Right renal cortex interstitium (tissue), 3 donors: ENCODE measurements at places on chromosomes 7 and 10. TPM values are rescaled to one million over a fixed set of nuclear protein-coding genes. Genes with fewer than 3 reads are reported as not detected.

XRCC2 gene
- 6.3 TPM for polyA plus RNA-seq

- DNase-seq = no peak
Observed at GRCh38 chr7:3033136-3033535, 10.5 kb downstream of the CARD11 start.

TSPAN12 gene
- 201 TPM for polyA plus RNA-seq

DNA sequence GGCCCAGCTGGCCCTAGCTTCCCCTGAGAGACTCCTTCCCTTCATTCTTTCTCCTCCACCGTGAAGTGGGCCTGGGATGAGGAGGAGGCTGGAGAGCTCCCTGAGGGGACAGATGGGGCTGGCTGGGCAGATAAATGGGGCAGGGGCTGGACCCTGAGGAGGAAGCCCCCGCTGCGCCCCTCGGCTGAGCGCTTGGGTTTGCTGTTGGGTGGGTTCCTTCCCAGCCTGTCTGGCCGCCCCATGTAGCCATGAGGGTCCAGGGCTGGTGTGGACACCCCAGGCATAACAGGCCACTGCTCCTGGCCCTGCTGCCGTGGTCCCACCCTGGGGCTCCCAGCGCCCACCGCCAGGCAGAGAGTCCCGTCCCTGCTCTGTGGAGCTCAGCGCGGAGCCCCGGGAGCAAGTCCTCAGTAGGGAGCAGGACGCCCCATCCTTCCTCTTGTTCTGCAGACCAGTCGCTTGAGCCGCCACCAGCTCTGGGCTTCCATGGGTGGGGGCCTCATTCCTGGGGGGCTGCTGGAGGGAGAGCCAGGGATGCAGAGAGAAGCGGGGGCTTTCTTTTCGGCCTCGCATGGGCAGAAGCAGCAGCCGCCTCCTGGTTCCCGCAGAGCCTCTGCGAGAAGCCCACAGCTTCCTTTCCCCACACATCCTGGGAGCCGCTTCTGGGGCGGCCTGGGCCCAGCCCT, 266.4 kb upstream of the TCERG1L start:
- no peak for DNase-seq

PODXL gene
- polyA plus RNA-seq = 835 TPM

DNA sequence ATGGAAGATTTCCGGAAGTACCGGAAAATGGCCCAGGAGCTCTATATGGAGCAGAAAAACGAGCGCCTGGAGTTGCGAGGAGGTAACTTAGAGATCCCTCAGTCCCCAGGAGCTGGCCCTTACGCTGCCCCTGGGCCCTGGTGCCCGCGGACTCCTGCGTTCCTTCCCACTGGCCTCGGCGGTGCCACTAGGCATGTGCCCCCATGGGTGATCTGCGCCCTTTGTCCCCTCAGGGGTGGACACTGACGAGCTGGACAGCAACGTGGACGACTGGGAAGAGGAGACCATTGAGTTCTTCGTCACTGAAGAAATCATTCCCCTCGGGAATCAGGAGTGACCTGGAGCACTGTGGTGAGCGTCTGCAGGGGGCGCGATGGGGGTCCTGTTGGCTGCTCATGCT, 24.2 kb upstream of the CHST12 start:
- no peak for DNase-seq

DNA sequence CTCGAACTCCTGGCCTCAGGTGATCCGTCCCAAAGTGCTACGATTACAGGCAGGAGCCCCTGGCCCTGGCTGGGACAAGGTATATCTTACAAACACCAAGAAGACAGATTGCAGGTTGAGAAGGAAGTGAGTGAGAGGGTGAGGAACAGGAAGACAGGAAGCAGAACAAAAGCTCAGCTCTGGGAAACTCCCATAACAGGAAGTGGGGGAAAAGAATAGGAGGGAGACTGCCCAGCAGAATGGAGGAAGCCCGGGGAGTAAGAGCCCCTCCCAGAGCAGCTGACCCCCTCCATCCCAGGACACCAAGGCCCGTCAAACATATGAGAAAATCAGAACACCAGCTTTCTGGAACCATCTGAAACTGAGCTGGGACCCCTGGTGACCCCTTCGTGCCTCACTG, 2.9 kb downstream of the TECPR1 start:
- no peak for DNase-seq

- no peak for DNase-seq
Observed at GRCh38 chr10:28014651-28015050, 15.8 kb upstream of the ODAD2 start.

DNA sequence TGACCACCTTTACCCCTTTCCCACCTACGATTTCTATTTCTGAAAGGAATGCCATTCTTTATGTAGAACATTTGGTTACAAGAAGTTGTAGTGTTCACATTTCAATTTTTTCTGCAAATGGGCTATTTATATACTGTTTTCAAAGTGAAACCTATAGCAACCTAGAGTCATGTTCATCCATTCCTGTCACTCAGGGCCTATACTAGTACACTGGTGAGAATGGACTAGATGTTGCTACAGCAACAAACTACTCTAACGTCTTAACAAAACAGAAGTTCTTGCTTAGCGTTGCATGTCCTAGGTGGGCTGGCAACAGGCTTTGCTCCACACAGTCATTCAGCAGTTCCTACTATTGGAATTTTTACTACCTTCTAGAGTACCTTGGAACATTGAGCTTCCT, 16.3 kb downstream of the CASD1 start:
- DNase-seq = no peak

DNA sequence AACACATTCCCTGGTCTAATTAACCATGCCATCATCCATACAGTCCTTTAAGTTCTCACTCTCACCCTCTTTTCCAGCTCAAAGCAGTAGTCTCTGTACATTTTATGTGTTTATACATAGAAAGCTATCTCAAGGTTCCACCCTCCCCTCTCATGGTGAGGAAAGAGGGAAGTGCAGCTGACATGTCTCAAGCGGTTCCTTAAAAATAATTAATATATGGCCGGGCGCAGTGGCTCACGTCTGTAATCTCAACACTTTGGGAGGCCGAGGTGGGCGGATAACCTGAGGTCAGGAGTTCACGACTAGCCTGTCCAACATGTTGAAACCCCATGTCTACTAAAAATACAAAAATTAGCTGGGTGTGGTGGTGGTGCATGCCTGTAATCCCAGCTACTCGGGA, 36.7 kb downstream of the ZC3HAV1 start:
- no peak for DNase-seq

DNA sequence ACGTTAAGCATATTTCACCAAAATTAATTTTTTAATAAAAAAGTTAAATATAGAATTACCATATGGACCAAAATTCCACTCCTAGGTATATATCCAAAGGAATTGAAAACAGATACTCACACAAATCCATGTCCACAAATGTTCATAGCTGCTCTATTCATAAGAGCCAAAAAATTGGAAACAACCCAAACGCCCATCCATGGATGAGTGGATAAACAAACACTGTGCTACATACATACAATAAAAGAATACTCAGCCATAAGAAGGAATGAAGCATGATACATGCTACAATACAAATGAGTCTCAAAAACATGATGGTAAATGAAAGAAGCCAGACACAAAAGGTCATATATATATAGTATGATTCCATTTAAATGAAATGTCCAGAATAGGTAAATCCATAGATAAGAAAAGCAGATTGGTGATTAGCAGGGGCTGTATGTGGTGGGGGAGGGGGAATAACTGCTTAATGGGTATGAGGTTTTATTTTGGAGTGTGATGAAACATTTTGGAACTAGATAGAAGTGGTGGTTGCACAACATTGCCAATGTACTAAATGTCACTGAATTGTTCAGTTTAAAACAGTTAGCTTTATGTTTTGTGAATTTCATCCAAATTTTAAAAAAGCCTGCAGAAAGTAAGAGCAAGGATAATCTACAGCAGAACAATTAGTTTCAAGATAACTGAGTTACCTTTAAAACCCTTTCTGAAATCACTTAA, 101.2 kb upstream of the EFCAB10 start:
- DNase-seq = no peak

GRCh38 chr7:23072048-23072447, 33.5 kb upstream of the KLHL7 start:
- DNase-seq = no peak

DNA sequence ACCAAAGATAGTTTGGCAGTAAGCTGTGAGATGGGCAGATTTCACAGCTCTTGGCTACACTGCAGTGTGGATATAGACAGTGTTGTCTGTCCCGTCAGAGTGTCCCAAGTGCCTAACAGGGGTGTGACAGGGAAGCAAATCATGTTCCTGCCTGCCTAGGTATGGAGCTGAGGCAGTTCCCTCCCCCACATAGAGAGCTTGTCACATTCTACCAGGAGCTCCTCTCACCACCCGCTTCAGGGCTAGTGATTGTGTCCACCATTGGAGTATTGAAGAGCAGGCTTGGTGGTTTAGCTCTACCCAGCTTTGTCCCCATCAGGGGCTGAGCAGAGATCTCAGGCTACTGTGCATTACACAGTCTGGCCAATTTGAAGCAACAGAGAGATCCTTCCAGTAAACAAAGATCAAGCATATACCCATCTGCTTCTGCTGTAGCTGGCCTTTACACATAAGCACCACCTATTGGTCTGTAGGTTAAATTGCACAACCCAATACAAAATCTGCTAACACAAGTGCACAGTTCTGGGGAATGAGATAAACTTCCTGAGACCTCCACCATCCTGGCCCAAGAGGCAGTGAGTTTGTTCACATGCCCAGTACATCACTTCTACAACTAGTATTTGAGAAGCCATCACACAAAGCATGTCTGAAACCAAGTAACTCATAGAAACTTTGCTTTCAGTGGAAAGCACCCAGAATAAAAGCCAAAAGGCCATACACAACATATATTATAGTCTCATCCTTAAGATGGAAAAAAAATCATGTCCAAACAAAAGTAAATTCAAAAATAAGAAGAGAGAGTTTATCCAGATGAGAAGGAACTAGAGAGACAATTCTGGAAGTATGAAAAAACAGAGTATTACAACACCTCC, 67.3 kb downstream of the GLCCI1 start:
- DNase-seq = no peak

DNA sequence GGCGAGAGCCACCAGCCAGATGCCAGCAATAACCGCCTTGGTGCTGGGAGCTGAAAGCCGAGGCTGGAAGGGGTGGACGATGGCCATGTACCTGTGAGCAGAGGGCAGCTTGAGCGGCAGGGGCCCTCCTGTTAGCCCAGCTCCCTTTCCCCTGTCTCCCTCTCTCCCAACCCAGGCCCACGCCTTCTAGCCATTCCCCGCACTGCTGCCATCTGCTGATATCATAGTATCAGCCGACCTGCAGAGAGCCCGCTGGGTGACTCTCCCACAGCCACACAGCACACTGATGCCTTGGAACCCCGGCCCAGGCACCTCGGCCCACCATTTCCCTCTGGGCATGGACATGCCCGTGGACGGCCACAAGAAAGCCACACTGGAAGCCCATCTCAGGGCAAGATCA, 1.7 kb downstream of the TACR2 start:
- DNase-seq = no peak

CH25H gene
- 0.11 TPM for polyA plus RNA-seq

GRCh38 chr10:10094691-10095090, 923.0 kb upstream of the CELF2 start:
- DNase-seq = no peak

ZNF853 gene
- 15.0 TPM for polyA plus RNA-seq

LIPM gene
- polyA plus RNA-seq = not detected

ZNF488 gene
- polyA plus RNA-seq = 6.6 TPM

CCM2 gene
- polyA plus RNA-seq = 23.3 TPM

DNA sequence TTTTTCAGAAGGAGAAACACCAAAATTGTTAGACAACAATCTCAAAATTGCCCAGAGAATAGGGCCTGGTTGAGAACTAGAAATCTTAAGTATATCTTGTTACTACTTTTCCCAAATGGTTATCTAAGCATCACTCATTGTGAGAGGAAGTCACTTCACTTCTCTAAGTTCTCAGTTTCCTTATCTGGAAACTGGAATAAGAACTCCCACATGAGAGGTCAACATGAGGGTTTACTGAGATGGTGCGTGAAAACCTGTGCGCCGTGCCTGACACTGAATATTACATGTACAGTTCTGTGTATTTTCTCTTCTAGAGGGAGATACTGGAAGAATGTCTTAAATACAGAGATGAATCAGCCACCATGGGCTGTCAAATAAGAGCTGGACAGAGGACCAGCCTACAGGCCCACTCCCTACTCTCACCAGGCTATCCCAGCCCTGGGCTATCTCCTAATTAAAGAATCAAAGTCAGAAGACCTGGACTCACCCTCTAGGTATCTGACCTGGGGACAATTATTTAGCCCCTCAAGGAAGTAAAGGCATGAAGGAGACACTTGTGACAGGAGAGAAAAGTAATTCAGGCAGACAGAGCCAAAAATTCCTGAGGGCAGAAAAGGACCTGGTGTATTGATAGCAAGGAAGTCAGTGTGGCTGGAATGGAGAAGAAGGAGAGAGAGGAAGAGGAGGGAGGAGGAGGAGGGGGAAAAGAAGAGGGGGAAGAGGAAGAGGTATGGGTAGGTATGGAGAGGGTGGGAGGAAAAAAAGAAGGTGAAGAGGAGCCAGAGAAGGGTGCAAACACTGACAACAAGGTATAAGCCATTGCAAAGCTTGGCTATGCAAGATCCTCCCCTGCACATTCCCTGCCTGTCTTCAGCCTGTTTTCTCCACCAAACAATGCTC, 44.9 kb downstream of the CCDC71L start:
- no peak for DNase-seq

DNA sequence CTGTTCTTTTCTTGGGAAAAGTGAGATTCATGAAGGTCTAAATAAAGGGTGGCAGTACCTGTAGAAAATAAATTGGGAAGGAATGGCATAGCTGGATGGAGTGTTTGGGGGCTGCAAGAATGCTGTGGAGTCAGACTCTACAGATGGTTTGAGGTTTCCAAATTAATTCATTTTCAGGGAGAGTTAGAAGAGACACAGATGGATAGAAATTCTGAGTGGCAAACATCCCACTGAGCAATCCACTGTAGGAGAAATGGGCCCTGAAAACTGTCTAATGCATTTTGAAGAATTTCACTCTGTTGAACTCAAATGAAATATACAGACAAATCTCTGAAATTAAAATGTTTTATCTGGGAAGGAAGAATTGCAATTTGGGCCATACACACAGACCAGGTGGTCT, 16.9 kb upstream of the NFE2L3 start:
- DNase-seq = no peak
